ENCODE measurements at places on chromosomes 6 and 20. TPM values are rescaled to one million over a fixed set of nuclear protein-coding genes. Genes with fewer than 3 reads are reported as not detected.

DNA sequence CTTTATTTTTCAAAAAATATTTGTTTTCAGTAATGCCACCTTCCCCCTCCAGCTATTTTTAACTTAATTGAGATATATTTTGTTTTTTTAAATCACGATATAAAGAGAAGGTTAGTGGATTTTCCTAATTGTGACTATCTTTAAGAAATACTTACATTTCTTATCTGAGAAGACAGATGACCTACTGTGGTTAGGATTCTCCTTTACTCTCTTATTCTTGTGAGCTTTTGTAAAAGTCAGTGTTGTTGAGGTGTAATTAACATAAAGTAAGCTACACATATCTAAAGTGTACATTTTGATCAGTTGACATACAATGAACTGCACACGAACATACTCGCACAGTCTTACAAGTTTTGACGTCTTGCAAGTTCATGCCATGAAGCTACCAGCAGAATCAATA lies 144.7 kb downstream of the FARS2 start:
- no peak overlapping the region for H3K27ac ChIP-seq
- no peak for DNase-seq
- H3K36me3 ChIP-seq: no peaks in the 10 kb centered on the region
- no peaks in the 10 kb centered on the region for H3K4me1 ChIP-seq
- no peaks in the 10 kb centered on the region for H3K27me3 ChIP-seq

GRCh38 chr6:167330750-167331149 lies 5.9 kb downstream of the TTLL2 start:
- H3K27me3 ChIP-seq: no peaks in the 10 kb centered on the region
- H3K27ac ChIP-seq: no peak overlapping the region
- no peak for DNase-seq
- no peaks in the 10 kb centered on the region for H3K4me1 ChIP-seq
- no peak overlapping the region for H3K4me3 ChIP-seq

Gene IP6K3
- 10.8 TPM for total RNA-seq

Gene FAM50B
- 6.6 TPM for total RNA-seq

Gene GPX5
- not detected for total RNA-seq

Gene BNIP5
- not detected for total RNA-seq

GRCh38 chr6:155021680-155022079 lies 26.6 kb downstream of the TIAM2 start:
- H3K27ac ChIP-seq: no peak overlapping the region
- H3K4me1 ChIP-seq: no peaks in the 10 kb centered on the region
- no peaks in the 10 kb centered on the region for H3K27me3 ChIP-seq
- no peak overlapping the region for H3K4me3 ChIP-seq

Gene STMN3
- total RNA-seq: 0.92 TPM

Gene REPS1
- 51.9 TPM for total RNA-seq

DNA sequence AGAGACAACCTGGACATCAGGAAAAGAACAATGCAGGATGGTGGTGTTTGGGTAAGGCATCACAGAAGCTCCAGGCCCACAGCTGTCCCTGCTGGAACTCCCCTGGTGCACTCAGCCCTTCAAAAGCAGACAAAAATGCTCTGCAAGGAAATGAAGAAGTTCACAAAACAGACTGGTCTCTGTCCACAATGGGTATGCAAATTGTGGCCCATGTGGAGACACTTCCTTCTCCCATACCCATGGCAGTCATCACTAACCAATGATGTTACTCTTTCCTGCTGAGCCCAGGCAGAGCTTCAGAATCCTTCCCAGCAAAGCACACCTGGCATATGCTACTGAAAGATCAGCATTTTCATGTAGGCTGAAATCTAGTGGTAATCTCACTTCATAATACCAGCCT lies 42.6 kb upstream of the PXDC1 start:
- H3K4me3 ChIP-seq: no peak overlapping the region
- DNase-seq: no peak
- H3K27ac ChIP-seq: no peak overlapping the region
- H3K27me3 ChIP-seq: no peaks in the 10 kb centered on the region
- no peaks in the 10 kb centered on the region for H3K36me3 ChIP-seq

- no peaks in the 10 kb centered on the region for H3K36me3 ChIP-seq
- DNase-seq: no peak
- H3K4me1 ChIP-seq: no peaks in the 10 kb centered on the region
Observed at GRCh38 chr6:166578536-166579236, 7.8 kb downstream of the RAMACL start.

Gene ASIP
- total RNA-seq: not detected

DNA sequence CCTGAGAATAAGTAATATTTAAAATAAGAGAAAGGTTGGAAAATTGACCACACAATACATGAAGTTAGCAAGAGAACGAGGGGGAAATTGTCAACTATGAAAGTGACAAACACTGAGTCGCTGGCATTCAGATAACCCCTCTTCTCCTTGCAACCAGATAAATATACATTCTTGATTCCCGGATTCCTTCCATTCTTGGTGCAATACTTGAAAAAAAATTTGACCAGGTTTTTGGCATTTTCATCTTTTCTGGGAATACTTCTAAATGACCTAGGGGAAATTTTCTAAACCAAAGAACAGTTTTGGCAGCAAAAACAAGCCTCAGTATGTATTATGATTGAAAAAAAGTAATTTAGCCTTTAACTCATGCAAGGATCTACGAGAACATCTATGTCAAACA lies 164.0 kb downstream of the PDE7B start:
- H3K4me3 ChIP-seq: no peak overlapping the region
- no peaks in the 10 kb centered on the region for H3K4me1 ChIP-seq
- no peak for DNase-seq
- H3K27me3 ChIP-seq: no peaks in the 10 kb centered on the region

Gene SLC22A1
- 446 TPM for total RNA-seq

Gene RAET1G
- total RNA-seq: not detected

DNA sequence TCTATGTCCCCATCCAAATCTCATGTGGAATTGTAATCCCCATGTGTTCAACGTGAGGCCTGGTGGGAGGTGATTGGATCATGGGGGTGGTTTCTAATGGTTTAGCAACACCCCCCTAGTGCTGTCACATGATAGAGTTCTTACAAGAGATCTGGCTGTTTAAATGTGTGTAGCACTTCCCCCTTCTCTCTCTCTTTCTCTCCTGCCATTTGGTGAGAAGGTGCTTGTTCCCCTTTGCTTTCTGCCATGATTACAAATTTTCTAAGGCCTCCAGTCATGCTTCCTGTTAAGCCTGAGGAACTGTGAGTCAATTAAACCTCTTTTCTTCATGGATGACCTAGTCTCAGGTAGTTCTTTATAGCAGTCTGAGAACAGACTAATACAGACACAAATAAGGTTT lies 165.4 kb downstream of the OGFRL1 start:
- no peaks in the 10 kb centered on the region for H3K27me3 ChIP-seq
- H3K4me3 ChIP-seq: no peak overlapping the region
- H3K36me3 ChIP-seq: no peaks in the 10 kb centered on the region
- no peak overlapping the region for H3K27ac ChIP-seq
- no peak for DNase-seq

Gene TPX2
- total RNA-seq: 8.0 TPM

Measured in right lobe of liver (tissue), 6 donors.